Activated naive CD4-positive, alpha-beta T cell treated with Interleukin-2 at 50 U/mL for 16 hours (primary cell): ENCODE measurements at places on chromosomes 16 and 17.

- DNase-seq: no peak
Measured at GRCh38 chr16:10466861-10467260, 81.0 kb downstream of the ATF7IP2 start.

GRCh38 chr16:3797904-3798811 lies 80.8 kb upstream of the TRAP1 start:
- no peak for DNase-seq

- DNase-seq: no peak
Measured at GRCh38 chr17:30831257-30831656, 509 bp upstream of the ATAD5 start.

DNA sequence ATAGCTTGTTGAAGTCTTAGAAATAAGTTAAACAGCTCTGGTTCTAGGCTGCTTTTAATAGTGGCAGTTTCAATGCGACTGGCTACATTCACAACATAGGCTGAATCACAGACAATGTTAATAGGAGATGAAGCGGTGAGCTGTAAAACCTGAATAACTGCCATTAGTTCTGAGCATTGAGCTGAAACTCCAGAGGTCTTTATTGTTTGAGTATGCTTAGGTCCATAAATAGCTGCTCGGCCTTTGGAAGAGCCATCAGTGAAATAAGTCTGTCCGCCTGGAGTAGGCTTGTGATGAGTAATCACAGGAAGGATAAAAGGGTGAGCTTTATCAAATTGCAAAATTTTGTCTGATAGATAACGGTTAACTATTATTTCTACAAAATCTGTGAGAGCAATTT lies 9.4 kb upstream of the ZNF689 start:
- no peak for DNase-seq

- DNase-seq: no peak
Measured at GRCh38 chr17:81635973-81636504, 873 bp downstream of the NPLOC4 start.

- no peak for DNase-seq
Measured at GRCh38 chr17:36881323-36881722, 56.0 kb upstream of the LHX1 start.

DNA sequence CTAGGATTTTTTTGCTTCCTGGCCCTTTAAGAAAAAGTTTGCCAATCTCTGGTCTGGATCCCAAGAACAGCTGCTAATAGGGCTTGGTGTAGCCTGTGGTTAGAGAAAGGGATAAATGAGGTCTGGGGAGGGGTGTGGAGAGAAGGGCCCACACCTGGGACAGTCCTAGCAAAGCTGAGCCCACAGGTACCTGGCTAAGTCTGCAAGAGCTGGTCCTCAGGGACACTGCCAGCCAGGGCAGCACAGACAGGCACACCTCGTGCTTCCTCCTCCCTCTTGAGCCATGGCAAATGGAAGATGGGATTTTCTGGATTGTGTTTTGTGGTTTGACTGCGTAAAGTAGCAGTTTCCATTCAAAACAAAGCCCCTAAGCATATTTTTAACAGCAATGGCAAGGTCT lies 217.5 kb downstream of the SOX9 start:
- no peak for DNase-seq

DNA sequence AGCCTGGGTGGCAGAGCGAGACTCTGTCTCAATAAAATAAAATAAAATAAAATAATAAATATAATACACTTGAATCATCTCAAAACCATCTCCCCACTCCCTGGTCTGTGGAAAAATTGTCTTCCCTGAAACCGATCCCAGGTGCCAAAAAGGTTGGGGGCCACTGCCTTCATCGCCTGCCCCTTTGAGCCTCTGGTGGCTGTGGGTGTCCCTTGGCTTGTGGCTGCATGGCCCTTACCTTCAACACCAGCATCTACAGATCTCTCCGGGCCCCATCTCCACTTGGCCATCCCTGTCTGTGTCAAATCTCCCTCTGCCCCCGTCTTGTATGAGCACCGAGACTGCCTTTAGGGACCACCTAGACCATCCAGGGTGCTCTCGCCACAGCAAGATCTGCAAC lies 177.3 kb downstream of the SEC14L1 start:
- DNase-seq: no peak

DNA sequence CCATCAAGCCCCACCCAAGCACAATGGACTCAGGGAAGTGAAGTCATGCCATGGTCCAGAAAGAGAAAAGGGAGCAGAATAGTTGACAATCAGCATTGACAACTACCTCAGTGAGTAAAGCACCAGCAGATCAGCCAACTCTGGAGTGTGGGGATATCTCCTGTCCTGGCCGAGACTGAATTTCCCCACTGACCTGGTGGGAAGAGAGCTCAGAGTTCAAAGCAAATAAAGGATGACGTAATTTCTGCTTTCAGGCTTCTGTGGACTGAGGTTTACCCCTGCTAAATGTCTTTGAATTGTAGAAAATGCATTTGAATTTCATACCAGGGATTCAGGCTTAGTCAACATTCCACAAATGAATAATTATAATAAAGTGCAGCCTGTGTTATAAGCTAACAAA lies 152.9 kb downstream of the CBLN1 start:
- no peak for DNase-seq

- DNase-seq: no peak
Measured at GRCh38 chr16:29678691-29679267, at the start of gene QPRT. QPRT (plus strand) TSS chr16:29679180; CDS start chr16:29679198, 18 bp downstream.

- DNase-seq: no peak
Measured at GRCh38 chr17:6422654-6423241, 12.2 kb downstream of the AIPL1 start.

DNA sequence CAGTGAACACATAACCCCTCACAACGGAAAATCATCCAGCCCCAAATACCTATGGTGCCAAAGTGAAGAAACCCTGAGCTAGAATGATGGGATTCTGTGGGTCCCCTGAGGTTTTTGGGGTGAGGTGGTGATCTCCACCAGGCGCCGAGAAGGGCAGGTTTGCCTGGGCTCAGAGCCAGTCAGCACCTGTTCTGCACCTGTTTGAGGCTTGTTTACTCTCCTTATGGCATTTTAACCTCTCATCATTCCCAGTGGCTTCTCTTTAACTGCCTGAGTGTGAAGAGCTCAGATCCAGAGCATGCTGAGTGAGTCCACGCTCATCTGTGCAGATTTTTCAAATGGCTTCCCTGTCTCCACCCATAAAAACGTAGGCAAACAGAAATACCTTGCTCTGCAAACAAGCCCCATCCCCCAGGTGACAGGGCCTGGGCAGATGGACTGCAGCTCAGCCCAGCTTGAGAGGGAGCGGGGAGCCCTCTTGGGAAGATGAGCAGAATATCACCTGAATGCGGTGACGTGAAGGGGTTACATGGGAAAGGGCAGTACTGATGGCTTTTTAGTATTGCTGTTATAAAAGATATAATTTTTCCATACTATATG lies 40.1 kb upstream of the CLEC19A start:
- no peak for DNase-seq

DNA sequence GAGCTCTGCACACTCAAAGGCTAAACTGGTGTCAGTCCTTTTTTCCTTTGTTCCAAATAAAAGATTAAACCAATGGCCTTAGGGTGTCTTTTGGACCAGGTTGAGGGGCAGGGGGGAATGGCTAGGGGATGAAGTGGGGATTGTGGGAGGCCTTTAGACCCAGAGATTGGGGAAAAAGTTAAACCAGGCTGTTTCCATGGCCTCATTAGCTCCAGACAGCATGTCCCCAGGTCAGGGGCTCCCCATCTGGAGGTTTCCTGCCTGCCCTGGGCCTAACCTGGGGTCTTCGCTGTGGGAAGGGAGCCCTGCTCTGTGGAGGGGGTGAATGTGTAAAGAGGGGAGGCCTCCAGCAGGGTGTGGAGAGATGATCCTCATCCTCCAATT lies 10.3 kb downstream of the FKBP10 start:
- no peak for DNase-seq

DNA sequence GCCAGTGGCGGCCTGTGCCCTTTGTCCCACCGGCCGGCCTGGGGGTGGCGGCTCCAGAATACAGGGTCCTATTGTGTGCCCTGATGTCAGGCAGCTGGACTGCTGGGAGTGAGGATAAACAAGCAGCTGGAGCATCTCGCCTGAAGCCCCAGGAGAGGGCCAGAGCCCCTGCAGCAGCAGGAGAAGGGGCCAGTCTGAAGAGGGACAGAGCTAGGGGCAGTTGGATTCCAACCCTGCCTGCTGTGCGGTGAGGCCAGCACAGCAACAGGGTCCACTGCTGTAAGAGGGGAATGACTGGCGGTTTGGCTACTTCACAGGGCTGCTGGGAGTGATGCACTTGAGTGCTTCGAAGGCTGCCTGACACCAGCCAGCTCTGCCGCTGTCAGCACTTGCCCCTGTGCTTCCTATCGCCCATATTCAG lies 25.0 kb downstream of the RAB11FIP4 start:
- no peak for DNase-seq

GRCh38 chr17:6775871-6776405 lies at the start of gene FBXO39:
FBXO39 (plus strand) TSS chr17:6776215; CDS start chr17:6779869, 3,654 bp downstream.
- no peak for DNase-seq

DNA sequence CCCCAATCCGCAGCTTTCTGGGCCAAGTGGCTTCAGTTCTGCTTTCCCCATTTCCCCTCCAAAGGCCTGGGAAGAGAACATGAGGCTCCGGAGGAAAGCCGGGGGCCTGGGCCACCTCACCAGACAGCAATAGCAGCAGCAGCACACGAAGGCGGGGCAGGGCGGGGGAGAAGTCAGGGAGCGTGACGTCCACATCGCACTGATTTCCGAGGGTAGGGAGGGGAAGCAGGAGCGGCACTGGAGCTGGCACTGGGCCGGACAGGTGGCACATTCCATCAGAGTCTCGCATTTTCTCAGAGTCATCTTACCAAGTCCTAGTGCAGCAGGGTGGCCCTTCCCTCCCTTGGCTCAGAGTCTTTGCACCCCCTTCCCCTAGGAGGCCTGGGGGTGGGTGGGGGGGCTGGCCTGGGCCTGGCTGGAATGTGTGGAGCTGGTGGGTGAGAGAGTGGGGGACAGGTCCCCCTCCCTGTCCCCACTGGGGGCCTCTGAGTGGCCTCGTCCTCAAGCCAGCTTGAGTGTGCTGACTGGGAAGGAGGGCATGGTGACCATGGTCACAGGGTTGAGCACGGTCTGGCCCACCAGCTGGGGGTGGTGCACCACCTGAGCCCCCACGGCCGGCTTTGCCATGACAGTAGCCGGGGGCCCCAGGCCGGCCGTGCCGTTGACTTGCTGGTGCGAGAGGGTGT lies 14.3 kb downstream of the MNT start:
- DNase-seq: no peak

DNA sequence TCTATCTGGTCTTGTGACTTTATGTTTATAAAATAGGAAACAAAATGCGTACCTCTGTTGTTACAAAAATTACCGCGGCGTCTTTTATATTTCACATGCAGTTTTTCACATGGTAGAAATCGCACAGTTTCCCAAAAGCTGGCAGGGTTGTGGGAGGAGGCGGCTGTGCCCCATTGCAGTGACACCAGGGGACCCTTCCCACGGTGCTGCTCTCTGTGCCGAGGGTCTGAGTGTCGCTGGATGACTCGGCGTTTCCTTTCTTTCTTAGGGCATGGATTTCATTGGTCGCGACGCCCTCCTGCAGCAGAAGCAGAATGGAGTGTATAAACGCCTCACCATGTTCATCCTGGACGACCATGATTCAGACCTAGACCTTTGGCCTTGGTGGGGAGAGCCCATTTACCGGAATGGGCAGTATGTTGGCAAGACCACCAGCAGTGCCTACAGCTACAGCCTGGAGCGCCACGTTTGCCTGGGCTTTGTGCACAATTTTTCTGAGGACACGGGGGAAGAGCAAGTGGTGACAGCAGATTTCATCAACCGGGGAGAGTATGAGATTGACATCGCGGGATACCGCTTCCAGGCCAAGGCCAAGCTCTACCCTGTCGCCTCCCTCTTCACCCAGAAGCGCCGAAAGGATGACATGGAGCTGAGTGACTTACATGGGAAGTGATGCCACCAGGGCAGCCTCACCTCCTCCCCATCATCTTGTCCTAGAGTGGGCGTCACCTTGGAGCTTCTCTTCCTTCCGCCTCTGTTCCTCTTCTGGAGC lies 17.2 kb upstream of the CLEC18C start:
- no peak for DNase-seq

- DNase-seq: no peak
Measured at GRCh38 chr17:38440614-38441397, 12.5 kb downstream of the ARHGAP23 start.

DNA sequence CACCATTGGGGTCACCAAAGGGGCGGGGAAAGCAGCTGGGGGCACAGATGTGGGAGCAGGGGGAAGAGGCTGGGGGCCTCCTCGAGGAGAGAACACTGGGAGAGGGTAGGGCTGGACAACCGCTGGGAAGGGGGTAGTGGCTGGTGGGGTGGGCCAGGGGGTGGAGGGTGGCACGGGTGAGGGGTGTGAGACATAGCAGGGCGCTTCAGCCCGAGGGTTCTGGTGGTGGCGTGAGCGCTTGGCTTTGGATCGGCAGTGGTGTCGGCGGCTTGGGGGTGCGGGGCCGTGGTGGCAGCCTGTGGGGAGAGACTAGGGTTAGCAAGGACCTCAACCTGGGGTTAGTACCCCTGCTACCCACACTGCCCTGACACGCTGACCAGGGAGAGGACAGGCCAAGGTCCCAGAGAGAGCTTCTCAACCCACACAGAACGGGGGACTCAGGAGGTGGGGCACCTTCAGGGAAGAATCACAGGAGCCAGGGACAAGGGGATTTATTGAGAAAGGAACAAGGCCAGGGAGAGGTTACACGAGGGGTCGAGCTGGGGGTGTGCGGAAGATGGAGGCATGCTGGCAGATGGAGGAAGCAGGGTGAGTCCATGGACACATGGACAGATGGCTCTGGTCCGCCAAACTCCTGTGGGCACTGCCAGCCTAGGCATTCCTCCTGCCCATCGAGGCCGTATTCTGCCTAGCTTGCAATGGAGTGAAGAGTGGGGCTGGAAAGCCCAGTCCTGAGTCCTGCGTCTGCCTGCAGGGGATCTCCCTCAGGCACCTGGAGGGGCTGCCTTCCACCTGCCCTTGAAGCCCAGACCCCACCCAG lies 8.4 kb downstream of the PER1 start:
- no peak for DNase-seq

DNA sequence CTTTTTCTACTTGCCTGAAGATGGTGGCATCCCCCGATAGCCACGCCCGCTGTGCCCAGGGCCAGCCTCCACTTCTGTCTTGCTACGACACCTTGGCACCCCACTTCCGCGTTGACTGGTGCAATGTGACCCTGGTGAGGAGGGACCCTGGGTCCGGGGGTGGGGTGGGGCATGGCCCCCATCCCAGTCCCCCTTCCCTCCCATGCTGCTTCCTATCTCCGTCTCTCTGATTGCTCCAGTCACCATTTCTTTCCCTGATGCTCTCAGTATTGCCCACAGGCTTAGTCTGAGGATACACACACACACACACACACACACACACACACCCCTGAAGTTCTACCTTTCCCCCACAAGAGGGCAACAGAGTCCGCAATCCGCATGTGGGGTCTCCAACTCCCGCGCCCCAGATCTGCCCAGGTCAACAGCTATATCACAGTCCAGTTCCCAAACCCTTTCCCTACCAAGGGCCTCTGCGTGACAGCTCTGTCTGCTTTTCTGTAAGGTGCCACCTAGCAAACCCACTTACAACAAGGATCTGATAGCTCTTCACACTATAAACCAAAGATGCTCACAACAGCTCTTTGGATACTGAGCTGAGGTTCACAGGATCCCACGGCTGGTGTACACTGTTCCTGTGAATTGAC lies 3.4 kb downstream of the SGCA start:
- peak; percentile 53 for DNase-seq
